ENCODE measurements at places on chromosomes 3 and 15.

- no peak for DNase-seq
Measured at GRCh38 chr3:4751029-4751501, 228.2 kb upstream of the BHLHE40 start.

- DNase-seq: no peak
Measured at GRCh38 chr3:155188031-155188430, 105.5 kb downstream of the STRIT1 start.

GRCh38 chr15:98903377-98904018, 104.1 kb downstream of the PGPEP1L start:
- DNase-seq: no peak

DNA sequence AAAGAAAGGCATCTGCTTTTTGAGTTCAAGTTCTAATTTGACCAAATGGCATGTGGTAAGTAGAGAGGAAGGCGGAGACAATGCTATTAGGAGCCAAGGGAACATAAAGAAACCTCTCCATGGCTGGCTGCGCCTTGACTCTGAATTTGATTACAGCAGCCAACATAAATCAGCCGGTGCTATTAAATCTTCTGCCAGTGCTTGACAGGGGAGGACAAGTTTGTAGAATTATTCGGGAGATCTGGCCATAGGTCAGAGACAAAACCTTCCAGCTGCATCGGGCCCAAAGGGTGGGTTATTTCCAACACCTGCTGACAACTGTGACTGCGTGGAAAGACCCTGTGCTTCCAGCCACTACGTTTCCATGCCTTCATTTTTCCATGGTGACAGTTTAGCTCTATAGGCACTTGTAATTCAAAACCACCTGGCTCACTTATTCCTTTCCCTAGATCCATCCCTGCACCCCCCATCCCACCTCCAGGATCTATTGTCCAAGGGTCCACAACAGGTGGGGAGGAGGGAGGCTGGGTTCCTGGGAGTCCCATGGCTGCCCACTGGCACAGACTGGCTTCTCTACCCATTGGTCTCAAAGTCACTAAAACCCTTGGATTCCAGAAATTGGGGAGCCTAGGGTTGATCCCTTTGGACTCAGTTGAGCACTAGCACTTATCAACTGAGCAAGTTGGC, 15.9 kb downstream of the COLQ start:
- DNase-seq: no peak

- DNase-seq: no peak
Measured at GRCh38 chr3:14522129-14522691, 17.9 kb downstream of the GRIP2 start.

GRCh38 chr3:183515968-183516851, 39.3 kb downstream of the KLHL6 start:
- peak; percentile 59 for DNase-seq

All from activated T-helper 2 cell treated with anti-CD3 and anti-CD28 coated beads, Interferon-gamma antibody, Interleukin-2, Interleukin-4, amounts not matched to agents 10 μg/mL and 5 μg/mL and 100 μg/mL, durations not matched to agents 14 hours and 24 hours and 36 hours (primary cell).